ENCODE measurements at places on chromosomes 5 and 9.

DNA sequence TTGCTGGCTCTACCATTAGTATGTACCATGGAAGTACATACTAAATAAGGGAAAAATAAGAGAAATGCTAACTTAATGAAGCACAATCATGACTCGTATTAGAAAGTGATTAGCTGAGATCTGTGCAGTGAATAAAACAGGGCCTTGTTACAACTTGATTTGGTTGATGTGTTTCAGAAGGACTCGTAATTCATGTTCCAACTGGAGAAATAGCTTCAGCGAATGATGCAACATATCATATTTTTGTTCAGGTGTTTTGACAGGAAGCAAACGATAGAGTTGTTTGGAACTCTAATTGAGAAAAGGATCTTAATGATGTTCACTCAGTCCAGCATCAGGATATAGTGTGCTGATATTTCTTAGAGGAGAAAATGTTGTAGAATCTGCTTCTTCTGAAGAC is 474.6 kb upstream of the WWC1 start:
- H3K36me3 ChIP-seq, result no peaks in the 10 kb centered on the region
- no peaks in the 10 kb centered on the region for H3K27me3 ChIP-seq
- H3K4me3 ChIP-seq, result no peak overlapping the region
- no peak overlapping the region for H3K27ac ChIP-seq
- no peak for DNase-seq

- H3K4me3 ChIP-seq, result no peak overlapping the region
- H3K27ac ChIP-seq, result no peak overlapping the region
- no peaks in the 10 kb centered on the region for H3K4me1 ChIP-seq
- DNase-seq, result no peak
- no peaks in the 10 kb centered on the region for H3K27me3 ChIP-seq
- H3K36me3 ChIP-seq, result no peaks in the 10 kb centered on the region
Observed at GRCh38 chr5:94775088-94775487, 156.6 kb downstream of the SLF1 start.

DNA sequence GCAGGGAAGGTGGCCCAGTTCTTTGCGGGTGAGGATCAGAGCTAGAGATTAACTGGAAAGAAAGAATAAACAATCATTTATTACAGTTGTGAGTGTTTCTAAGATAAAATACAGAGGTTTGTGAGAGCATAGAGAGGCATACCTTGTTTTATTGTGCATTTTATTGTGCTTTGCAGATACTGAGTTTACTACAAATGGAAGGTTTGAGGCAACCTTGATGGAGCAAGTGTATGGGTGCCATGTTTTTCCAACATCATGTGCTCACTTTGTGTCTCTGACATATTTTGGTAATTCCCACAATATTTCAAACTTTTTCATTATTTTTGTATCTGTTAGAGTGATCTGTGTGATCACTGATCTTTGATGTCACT is 715 bp upstream of the C5orf34 start:
- no peaks in the 10 kb centered on the region for H3K36me3 ChIP-seq
- H3K4me1 ChIP-seq, result peaks cover 3% of the 10 kb centered on the region
- DNase-seq, result no peak
- H3K4me3 ChIP-seq, result peak overlapping the region; percentile 87
- no peaks in the 10 kb centered on the region for H3K27me3 ChIP-seq

DNA sequence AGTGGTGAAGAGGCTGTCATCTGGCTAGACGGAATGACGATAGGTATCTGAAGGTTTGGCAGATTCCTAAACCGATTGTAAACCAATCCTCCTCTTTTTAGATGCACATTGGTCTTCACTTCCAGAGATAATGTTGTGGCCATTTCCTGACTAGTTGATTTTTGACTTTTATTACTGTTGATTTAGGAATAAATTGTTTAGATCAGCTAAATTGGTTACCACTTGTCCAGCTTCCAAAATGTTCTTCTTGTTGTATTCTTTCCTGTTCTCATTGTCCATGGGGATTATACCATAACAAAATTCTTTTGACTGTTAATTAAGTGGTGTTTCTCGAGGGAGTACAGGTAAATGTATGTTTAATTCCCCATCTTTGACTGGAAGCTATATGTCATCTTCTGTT is 119.7 kb downstream of the MACROH2A1 start:
- no peak overlapping the region for H3K4me3 ChIP-seq
- no peak overlapping the region for H3K27ac ChIP-seq
- H3K4me1 ChIP-seq, result no peaks in the 10 kb centered on the region
- H3K36me3 ChIP-seq, result no peaks in the 10 kb centered on the region

DNA sequence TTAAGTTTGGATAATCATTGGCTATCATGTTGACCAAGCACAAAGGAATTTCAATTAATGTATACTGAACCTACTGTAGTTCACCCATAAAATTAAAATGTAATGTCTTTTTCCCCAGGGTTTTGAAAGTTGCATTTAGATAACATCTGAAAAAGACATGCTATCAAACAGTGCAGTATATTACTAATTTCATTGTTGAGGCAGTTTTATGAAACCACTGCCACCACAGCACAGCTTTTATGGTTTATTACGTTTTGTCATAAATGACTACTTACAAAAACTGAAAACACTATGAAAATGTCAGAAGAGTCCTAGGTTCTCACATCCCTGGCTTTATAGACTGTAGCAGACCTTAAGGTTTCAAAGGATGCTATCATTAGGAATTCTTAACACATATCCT is 32.0 kb upstream of the HAPLN1 start:
- H3K4me1 ChIP-seq, result no peaks in the 10 kb centered on the region
- H3K4me3 ChIP-seq, result no peak overlapping the region
- no peak overlapping the region for H3K27ac ChIP-seq
- H3K27me3 ChIP-seq, result no peaks in the 10 kb centered on the region
- no peak for DNase-seq

DNA sequence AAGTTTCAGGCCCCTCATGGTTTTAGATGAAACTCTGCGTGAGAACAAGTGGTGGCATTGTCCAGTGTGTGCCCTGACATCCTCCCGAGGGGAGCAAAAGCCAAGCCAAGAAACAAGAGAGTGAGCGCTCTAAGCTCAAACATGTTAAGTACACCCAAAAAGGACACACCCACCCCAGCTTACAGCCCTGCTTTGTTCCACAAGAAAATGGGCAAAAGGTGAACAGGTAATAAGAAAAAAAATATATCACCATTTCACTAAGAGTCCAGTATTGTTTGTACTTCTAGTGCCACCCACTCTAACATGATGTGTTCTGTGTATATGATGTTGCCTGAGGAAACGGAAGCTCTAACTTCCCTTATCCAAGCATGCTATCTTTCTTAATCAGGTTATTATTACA is 278.2 kb downstream of the SLIT3 start:
- no peak for DNase-seq
- peaks cover 8% of the 10 kb centered on the region for H3K4me1 ChIP-seq

- no peaks in the 10 kb centered on the region for H3K4me1 ChIP-seq
- no peak overlapping the region for H3K27ac ChIP-seq
- DNase-seq, result no peak
Observed at GRCh38 chr5:146818822-146819221, 59.7 kb downstream of the PPP2R2B start.

DNA sequence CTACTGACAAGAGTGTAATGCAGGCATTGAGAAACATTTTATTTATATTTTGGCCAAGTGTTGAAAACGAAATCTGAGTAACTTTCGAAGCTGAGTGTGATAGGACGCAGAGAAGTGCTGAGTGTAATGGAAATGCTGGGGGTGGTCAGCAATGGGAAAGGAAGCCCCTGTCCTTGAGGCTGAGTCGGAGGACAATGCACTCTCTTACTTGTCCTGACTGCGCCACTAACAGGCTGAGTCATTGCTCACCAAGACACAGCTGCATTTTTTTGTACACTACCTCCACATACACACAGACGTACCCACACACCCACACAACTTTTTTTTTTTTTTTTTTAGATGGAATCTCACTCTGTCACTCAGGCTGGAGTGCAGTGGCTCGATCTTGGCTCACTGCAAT is 637.7 kb downstream of the SLCO4C1 start:
- no peak overlapping the region for H3K27ac ChIP-seq
- no peaks in the 10 kb centered on the region for H3K4me1 ChIP-seq
- H3K27me3 ChIP-seq, result no peaks in the 10 kb centered on the region

DNA sequence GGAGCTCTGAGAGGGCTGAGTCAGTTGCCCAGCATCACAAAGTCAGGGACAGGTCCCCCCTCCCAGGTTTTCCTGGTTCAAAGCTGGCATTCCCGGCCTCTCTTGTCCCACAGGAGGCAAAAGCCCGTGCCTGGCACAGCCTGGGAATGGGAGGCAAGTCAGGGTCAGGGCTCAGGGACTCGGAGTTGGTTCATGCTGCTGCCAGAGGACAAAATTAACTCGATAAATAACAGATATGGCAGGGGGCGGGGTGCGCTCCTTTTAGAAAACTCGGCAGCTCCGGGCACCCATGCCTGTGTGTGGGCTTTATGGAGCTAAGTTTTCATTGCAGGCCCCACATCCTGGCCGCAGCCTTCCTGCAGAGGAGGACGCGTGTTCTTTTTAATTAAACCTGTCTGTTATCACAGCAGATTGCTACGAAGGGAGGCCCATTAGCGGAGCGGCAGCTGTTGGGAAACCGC is 62.8 kb upstream of the LMX1B start:
- no peak overlapping the region for H3K4me3 ChIP-seq
- H3K27ac ChIP-seq, result no peak overlapping the region
- DNase-seq, result no peak
- H3K27me3 ChIP-seq, result no peaks in the 10 kb centered on the region

- no peak overlapping the region for H3K4me3 ChIP-seq
- peaks cover 7% of the 10 kb centered on the region for H3K36me3 ChIP-seq
- peaks cover 50% of the 10 kb centered on the region for H3K4me1 ChIP-seq
- DNase-seq, result no peak
Observed at GRCh38 chr9:92612292-92612691, 57.6 kb downstream of the IPPK start.

DNA sequence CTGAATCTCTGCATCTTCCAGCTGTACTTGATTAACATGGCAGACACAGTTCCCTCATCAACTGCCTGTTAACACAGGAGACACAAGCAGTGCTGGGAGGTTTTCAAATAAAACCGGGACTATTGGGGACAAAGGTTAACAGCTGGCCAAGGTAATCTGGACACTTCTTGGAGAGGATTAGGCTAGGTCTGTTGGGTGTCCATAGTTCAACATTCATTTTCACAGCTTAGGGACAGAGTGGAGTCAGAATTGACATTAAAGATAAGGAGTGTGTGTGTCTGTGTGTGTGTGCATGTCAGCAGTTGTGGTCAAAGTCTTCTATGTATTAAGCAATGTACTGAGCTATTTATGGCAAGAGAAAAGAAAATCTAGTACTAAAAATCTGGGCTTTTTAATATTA is 216.2 kb downstream of the MED10 start:
- DNase-seq, result no peak
- no peaks in the 10 kb centered on the region for H3K4me1 ChIP-seq
- H3K27ac ChIP-seq, result no peak overlapping the region
- no peaks in the 10 kb centered on the region for H3K36me3 ChIP-seq
- no peaks in the 10 kb centered on the region for H3K27me3 ChIP-seq

- H3K27ac ChIP-seq, result no peak overlapping the region
- no peak for DNase-seq
- H3K4me3 ChIP-seq, result no peak overlapping the region
- no peaks in the 10 kb centered on the region for H3K4me1 ChIP-seq
- H3K36me3 ChIP-seq, result no peaks in the 10 kb centered on the region
Observed at GRCh38 chr5:145118127-145118526, 717.0 kb downstream of the PRELID2 start.

- no peaks in the 10 kb centered on the region for H3K36me3 ChIP-seq
- no peak overlapping the region for H3K4me3 ChIP-seq
- no peak overlapping the region for H3K27ac ChIP-seq
- DNase-seq, result no peak
- H3K4me1 ChIP-seq, result no peaks in the 10 kb centered on the region
Observed at GRCh38 chr5:13246053-13246452, 698.4 kb downstream of the DNAH5 start.

- no peaks in the 10 kb centered on the region for H3K36me3 ChIP-seq
- no peaks in the 10 kb centered on the region for H3K27me3 ChIP-seq
- peak overlapping the region; percentile 79 for H3K4me3 ChIP-seq
- H3K4me1 ChIP-seq, result peaks cover 15% of the 10 kb centered on the region
- DNase-seq, result no peak
- H3K27ac ChIP-seq, result peak overlapping the region; percentile 98
Observed at GRCh38 chr9:4678679-4679267, 596 bp upstream of the CDC37L1 start.

- H3K27me3 ChIP-seq, result no peaks in the 10 kb centered on the region
- no peak overlapping the region for H3K27ac ChIP-seq
- no peaks in the 10 kb centered on the region for H3K36me3 ChIP-seq
- no peak for DNase-seq
- no peaks in the 10 kb centered on the region for H3K4me1 ChIP-seq
- no peak overlapping the region for H3K4me3 ChIP-seq
Observed at GRCh38 chr9:103089357-103089756, 94.2 kb downstream of the CYLC2 start.

GRCh38 chr5:174355995-174356394 is 310.5 kb downstream of the NSG2 start:
- DNase-seq, result no peak
- H3K27me3 ChIP-seq, result no peaks in the 10 kb centered on the region
- H3K36me3 ChIP-seq, result no peaks in the 10 kb centered on the region
- no peak overlapping the region for H3K4me3 ChIP-seq
- no peak overlapping the region for H3K27ac ChIP-seq

GRCh38 chr5:14138608-14139540 is 4.3 kb upstream of the TRIO start:
- H3K27ac ChIP-seq, result no peak overlapping the region
- no peaks in the 10 kb centered on the region for H3K36me3 ChIP-seq
- no peak overlapping the region for H3K4me3 ChIP-seq
- peaks cover 6% of the 10 kb centered on the region for H3K4me1 ChIP-seq
- DNase-seq, result no peak

- H3K27ac ChIP-seq, result peak overlapping the region; percentile 2
- H3K36me3 ChIP-seq, result no peaks in the 10 kb centered on the region
- no peak overlapping the region for H3K4me3 ChIP-seq
- H3K27me3 ChIP-seq, result no peaks in the 10 kb centered on the region
- DNase-seq, result no peak
Observed at GRCh38 chr5:82499725-82500244, 221.6 kb upstream of the RPS23 start.

GRCh38 chr9:110213413-110214044 is 5.6 kb upstream of the C9orf152 start:
- H3K27me3 ChIP-seq, result no peaks in the 10 kb centered on the region
- no peaks in the 10 kb centered on the region for H3K36me3 ChIP-seq
- no peak overlapping the region for H3K4me3 ChIP-seq
- H3K4me1 ChIP-seq, result no peaks in the 10 kb centered on the region

GRCh38 chr9:130497139-130497538 is 52.4 kb downstream of the ASS1 start:
- H3K36me3 ChIP-seq, result peaks cover 33% of the 10 kb centered on the region
- H3K27ac ChIP-seq, result no peak overlapping the region
- no peak for DNase-seq
- no peaks in the 10 kb centered on the region for H3K27me3 ChIP-seq
- H3K4me1 ChIP-seq, result no peaks in the 10 kb centered on the region

- no peak overlapping the region for H3K27ac ChIP-seq
- H3K4me3 ChIP-seq, result no peak overlapping the region
- no peaks in the 10 kb centered on the region for H3K27me3 ChIP-seq
- H3K36me3 ChIP-seq, result no peaks in the 10 kb centered on the region
- no peaks in the 10 kb centered on the region for H3K4me1 ChIP-seq
Observed at GRCh38 chr5:26921439-26921838, 116.9 kb downstream of the CDH9 start.

GRCh38 chr5:1436036-1436435 is 9.2 kb downstream of the SLC6A3 start:
- H3K27me3 ChIP-seq, result no peaks in the 10 kb centered on the region
- DNase-seq, result no peak
- no peak overlapping the region for H3K4me3 ChIP-seq
- no peaks in the 10 kb centered on the region for H3K4me1 ChIP-seq

Measured in ascending aorta (tissue), 2 donors.